Lower lobe of right lung (tissue), 2 donors: ENCODE measurements at places on chromosomes 5 and 9.

DNA sequence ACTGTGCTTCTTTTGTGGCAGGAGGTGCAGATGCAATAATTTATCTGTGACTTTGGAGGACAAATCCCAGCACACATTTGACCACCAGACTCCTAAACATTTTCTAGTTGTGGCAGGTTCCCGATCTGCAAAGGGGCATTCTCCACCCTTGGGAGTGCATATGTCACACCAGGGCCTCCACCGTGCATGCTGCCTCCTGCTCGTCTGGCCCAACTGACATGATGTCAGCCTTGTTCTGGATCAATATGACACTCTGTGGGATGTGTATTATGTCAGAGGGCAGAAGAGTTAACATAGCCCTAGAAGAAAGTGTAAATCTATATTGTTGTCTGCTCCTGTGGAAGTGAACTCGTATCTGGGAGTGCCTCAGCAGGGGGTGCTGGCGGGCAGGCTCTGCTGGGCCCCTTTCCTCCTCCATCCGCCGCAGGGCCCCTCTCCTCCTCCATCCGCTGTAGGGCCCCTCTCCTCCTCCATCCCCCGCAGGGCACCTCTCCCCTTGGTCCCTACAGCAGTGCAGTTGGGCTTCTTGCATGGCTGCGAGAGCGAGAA, 97.7 kb upstream of the PPP1R26 start:
- no peak for DNase-seq

DNA sequence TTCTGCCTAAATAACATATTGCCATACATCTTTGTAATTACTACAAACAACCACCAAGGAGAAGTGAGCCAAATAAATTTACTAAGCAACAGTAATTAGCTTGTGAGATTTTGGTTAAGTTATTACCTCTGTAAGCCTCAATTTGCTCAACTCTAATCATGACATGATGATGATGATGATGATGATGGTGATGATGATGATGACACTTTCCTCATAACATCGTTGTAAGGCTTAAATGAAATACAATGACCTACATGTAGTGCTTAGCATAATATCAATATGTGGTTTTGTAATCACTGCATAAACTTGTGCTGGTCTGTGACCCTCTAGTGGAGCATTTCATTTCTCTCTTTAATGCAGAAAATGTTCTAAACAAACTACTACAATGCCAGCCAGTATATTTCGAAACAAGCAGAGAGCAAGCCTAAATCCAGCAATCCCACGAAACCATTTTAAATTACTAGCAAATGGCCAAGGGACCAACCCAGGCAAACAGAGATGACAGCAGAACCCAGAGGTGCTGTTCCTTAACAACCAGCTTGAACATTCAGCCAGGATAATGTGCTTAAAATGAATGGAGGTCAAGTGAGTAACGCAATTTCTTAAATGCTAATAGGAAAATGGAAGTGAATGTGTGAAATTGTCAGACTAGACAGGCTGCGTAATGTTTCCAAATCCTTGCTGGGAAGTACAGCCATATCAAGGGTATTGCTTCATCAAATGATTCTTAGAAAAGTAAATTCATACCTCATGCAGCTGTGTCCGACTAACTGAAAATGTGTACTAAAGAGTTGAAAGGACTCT, 281.9 kb upstream of the PUM3 start:
- DNase-seq: no peak

GRCh38 chr9:118129541-118129940, 425.3 kb downstream of the TLR4 start:
- DNase-seq: no peak

DNA sequence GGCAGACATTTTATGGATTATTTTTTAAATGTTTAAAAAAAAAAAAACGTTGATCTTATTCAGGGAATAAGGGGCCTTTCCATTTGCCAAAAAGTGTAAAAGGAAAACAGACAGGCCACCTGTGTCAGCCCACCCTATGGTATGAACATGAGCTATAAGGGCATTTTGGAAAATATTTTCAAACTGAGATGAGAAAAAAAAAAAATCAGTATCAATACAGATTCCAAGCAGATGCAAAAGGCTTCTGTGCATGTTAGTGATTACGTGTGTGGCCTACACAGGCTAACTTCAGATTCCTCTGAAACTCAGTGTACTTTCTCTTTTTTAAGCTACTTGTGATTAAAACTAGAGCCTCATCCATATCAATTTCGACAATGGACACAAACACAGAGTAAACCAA, 189.9 kb downstream of the BNC2 start:
- no peak for DNase-seq

- DNase-seq: no peak
Observed at GRCh38 chr5:180347702-180348101, 5.4 kb downstream of the GFPT2 start.
